ENCODE measurements at places on chromosomes 13 and 19. TPM values are rescaled to one million over a fixed set of nuclear protein-coding genes. Genes with fewer than 3 reads are reported as not detected.
A peak's percentile ranks its signal among the peaks of the same experiment; 100 is the strongest.

DNA sequence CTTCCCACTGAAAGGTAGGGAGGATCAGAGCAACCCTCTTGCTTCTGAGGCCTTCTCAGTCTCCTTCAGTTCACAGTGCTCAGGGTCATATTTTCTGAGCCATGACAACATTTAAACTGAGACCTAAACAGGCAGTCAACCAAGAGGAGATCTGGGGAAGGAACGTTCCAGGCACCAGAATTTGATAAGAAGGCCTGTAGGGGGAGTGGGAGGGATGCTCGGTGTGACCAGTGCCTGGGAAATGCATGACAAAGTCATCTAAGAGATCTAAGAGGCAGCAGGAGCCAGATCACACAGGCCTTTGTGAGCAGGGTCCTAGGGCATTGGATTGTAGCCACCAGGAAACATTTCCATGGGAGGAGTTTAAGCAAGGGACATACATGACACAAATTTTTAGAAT, 71.6 kb downstream of the SHISA2 start:
- no peak for DNase-seq

- no peak for DNase-seq
Measured at GRCh38 chr13:22049384-22049783, 378.5 kb downstream of the FGF9 start.

DNA sequence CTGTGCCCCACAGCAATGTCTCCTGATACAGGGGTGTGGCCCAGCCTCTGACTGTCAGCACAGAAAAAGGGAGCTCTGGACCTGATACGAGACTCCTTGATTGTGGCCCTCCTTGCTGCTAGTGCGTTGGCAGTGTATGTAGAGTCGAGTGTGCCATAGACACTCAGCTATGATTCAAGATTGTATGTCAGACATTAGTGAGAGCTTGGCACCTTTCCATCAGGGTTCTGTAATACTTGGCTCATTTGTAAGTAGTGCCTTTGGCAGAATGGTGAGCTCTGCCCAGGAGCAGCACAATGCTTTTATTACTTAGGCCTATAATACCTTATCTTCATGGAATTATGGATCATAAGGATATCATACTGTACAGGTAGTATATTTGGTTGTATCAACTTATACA, 83.4 kb downstream of the ATP8A2 start:
- DNase-seq = no peak

The ZNF565 gene
- 2.1 TPM for total RNA-seq

The C19orf81 gene
- not detected for total RNA-seq

- DNase-seq = no peak
Measured at GRCh38 chr13:39329182-39329639, 273.8 kb downstream of the LHFPL6 start.

The ADAMTSL5 gene
- 3.6 TPM for total RNA-seq

DNA sequence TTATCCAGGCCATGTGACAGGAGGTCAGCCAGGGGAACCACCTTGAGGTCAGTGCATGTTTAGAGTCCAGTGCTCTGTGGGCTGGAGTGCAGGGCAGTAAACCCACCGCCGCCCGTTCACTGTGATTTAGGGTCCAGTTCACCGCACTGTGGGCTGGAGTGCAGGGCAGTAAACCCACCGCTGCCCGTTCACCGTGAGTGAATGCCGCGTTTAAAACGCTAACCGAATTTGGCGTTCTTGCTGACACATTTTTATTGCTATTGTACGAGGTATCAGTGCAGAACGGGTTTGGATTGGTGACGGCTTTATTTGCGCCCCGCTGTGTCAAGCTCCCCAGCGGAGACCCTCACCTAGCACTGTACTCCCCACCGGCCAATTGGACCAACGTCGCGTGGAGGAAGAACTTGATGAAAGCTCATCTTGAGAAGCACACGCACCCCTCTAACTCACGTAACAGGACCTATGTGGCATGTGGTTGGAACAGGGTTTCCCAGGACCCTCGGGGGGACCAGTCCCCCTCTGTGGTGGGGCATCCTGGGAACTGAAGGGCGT, 27.9 kb downstream of the C13orf46 start:
- DNase-seq = no peak

DNA sequence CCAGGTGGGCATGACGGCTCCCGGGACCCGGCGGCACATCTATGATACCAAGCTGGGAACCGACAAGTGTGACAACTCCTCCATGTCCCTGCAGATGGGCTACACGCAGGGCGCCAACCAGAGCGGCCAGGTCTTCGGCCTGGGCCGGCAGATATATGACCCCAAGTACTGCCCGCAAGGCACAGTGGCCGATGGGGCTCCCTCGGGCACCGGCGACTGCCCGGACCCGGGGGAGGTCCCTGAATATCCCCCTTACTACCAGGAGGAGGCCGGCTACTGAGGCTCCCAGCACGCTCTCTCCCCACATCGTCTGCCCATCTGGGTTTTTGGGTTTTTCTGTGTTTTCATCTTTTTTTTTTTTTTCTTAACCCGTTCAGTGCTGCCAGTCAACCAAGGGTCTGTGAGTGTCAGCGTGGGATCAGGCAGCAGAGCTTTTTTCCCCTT, 2.3 kb upstream of the ABCA7 start:
- DNase-seq = no peak

The ATP12A gene
- 0.16 TPM for total RNA-seq

- no peak for DNase-seq
Measured at GRCh38 chr13:45199711-45200110, 1.1 kb downstream of the KCTD4 start.

DNA sequence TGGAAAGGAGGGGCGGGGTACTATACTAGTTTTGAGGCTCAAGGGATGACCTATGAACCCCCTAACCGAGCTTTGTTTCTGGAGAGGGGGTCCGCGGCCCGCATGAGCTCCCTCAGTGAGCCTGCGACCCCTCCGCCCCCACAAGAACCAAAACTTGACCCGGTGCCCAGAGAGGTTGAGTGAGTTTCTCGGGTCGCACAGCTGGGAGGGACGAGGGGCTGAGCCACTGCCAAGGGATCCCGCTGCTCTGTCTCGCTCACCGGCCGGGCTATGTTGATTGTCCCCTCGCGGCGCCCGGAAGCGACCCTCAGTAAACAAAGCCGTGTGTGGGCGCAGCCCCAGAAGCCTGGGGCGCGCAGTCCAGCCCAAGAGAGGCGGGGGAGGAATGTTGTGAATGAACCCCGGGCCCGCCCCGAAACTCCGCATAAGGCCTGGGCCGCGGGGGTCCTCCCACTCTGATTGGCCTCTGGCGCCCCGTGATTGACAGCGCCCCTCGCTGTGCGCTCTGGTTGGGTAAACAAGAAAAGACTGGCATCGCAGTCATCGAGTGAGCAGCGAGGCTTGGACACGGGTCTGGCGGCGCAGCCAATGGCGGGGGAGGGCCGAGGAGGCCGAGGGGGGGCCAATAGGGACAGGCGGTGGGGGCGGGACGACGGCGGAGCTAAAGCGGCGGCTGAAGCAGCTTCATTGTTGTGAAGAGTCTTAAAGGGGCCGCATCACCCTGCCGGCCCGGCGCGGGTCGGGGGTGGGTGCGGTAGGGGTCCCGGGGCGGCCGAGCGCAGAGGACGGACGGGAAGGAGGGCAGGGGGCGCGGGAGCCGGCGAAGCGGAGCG, at the start of gene ZSWIM4:
Gene ZSWIM4 (plus strand): TSS at position 687 of the 833 bp plus-strand sequence. CDS start 206 bp downstream, outside the sequence.
- DNase-seq = peak; percentile 95

The ZNF14 gene
- total RNA-seq = 4.3 TPM

GRCh38 chr13:110633776-110634175, 18.4 kb downstream of the NAXD start:
- no peak for DNase-seq

Data from activated T-helper 1 cell treated with anti-CD3 and anti-CD28 coated beads, Interleukin-12 subunit alpha, Interleukin-12 subunit beta, Interleukin-2, Interleukin-4 antibody, amounts not matched to agents 30 ng/mL and 10 ng/mL and 1 ng/mL, durations not matched to agents 14 hours and 24 hours and 36 hours (primary cell).